ENCODE measurements at places on chromosomes 5 and 9.

DNA sequence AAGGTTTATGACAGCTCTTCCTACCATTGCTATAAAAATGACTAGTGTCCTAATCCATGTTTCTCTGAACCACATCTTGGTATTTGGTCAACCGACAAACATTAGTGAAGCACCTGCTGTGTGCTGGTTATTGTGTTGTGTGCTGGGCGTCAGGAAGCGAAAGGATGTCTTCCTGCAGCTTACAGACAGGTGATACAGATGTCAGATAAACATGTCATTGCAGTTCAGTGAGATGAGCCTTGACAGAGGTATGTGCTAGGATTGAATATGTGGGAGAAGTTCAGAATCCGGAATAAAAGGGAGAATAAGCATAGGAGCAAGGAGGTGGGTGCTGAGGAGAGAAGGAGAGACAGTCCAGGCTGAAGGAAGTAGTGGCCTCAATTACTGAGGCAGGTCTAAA, 20.3 kb upstream of the CTNNA1 start:
- DNase-seq: no peak

GRCh38 chr5:116859666-116860320, 285.2 kb upstream of the SEMA6A start:
- DNase-seq: no peak

DNA sequence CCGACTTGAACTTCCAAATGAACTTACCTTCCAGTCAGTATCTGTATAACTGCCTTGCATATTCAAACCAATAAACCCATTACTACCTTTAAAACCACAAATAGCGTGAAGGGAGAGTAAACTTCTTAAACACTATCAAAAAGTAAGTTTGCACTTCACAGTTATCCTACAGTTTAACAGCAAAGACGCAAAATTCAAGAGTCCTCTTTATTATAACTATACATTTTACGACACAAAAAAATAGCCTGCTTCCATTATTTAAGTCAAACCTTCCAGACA, 1.8 kb downstream of the PTBP3 start:
- no peak for DNase-seq

GRCh38 chr5:177006265-177006972, at the start of gene UIMC1:
TSS of gene UIMC1 (minus strand) at chr5:177006779. CDS start at chr5:176982615, 24,164 bp downstream.
- peak; percentile 72 for DNase-seq

GRCh38 chr5:78603636-78604175, 44.9 kb downstream of the LHFPL2 start:
- DNase-seq: no peak

- DNase-seq: no peak
Observed at GRCh38 chr5:118818604-118819003, 169.7 kb downstream of the DTWD2 start.

- DNase-seq: no peak
Observed at GRCh38 chr5:158606233-158606632, 493.5 kb downstream of the EBF1 start.

DNA sequence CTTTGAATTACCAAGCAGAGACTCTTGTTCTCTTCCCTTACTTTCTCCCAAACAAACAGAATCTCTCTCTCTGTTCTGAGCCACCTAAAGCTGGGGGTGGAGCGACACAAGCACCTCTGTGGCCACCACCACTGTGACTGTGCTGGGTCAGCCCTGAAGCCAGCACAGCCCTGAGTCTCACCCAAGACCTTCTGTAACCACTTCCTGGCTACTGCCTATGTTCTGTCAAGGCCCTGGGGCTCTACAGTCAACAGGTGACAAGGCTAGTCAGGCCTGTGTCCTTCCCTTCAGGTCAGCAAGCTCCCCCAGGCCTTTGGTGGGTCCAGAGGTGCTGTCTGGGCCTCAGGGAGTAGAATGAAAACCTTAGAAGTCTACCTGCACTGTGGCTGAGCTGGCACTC, 26.1 kb upstream of the SLC28A3 start:
- peak; percentile 34 for DNase-seq

DNA sequence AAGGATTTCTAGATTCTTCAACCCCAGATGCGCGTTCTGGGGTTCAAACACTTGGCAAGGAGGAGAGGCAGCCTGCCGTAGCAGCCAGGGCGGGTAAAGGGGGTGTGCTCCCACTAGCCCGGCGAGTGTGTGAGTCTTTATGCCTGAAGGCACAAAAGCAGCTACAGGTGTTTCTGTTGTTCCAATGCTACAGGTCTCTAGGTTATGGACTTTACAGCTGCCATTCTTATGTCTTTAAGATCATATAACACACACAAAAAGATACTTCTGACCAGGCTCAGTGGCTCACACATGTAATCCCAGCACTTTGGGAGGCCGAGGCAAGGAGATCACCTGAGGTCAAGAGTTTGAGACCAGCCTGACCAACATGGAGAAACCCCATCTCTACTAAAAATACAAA, 133.6 kb upstream of the RETREG1 start:
- DNase-seq: no peak

GRCh38 chr5:5933651-5934050, 444.7 kb downstream of the MED10 start:
- no peak for DNase-seq

GRCh38 chr5:154410786-154411185, 35.0 kb upstream of the SAP30L start:
- no peak for DNase-seq

DNA sequence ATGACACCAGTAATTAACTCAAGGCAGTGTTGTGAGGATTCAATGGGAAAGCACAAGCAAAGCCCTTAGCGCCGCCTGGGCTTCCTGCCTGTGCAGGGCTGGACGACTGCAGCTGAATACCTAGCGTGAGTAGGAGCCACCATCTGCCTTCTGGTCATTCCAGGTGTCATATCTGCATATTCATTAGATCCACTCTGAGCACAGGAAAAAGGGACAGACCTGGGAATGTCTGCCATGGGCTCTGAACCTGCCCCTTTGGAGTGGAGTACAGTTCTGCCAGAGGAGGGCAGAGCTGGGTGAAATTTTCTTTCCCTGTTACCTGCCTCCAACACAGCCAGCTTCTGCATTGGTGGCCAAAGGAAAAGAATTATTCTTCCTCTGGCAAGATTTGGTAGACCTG, 298.8 kb downstream of the NSG2 start:
- no peak for DNase-seq

- no peak for DNase-seq
Observed at GRCh38 chr9:72304538-72304937, 60.5 kb downstream of the ZFAND5 start.

GRCh38 chr5:168317096-168317520, 25.7 kb downstream of the WWC1 start:
- DNase-seq: no peak

GRCh38 chr5:95996904-95997723, 35.5 kb upstream of the ELL2 start:
- no peak for DNase-seq

GRCh38 chr5:154642499-154643245, 112.5 kb upstream of the LARP1 start:
- peak; percentile 39 for DNase-seq

GRCh38 chr9:137382444-137383080, 40.4 kb downstream of the EXD3 start:
- DNase-seq: no peak

- no peak for DNase-seq
Observed at GRCh38 chr5:109644829-109645228, 44.9 kb upstream of the MAN2A1 start.

- no peak for DNase-seq
Observed at GRCh38 chr5:146815411-146815810, 63.1 kb downstream of the PPP2R2B start.

DNA sequence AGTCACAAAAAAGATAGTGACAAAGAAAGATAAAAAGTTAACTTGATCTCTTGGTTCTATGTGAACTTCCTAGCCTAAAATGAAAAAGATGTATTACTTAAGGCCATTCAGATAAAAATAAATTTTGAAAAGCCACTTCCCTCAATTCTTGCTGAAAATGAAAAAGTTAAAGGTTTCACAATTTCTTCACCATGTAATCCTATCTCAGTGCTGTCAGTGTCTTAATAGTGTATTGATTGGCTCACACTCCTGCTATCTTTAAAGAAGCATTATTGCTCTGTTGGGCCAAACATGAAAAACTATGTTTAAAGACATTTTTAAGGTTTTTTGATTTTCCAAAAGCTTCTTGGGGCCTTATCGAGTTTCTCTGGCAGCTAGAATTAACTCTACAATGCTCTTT, 18.1 kb upstream of the EGFLAM start:
- no peak for DNase-seq

- no peak for DNase-seq
Observed at GRCh38 chr9:82553654-82554366, 509.1 kb downstream of the RASEF start.

DNA sequence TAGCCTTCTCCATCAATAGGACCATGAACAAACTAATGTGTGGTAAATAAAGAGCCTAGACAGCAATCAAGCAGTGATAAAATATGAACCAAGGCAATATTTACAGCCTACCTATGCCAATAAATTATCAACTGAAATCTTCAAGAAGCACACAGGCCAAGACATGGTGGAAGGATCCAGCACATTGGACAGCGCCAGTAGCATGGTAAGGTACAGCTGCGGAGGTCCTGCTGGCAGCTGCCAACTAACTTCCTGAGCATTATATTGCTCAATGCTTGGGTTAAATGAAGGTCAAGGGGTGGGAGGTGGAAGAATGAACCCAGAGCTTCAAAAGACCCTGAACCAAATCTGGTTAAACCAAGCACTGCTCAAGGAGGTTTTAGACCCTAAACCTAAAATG, 16.5 kb upstream of the SPDL1 start:
- DNase-seq: no peak

DNA sequence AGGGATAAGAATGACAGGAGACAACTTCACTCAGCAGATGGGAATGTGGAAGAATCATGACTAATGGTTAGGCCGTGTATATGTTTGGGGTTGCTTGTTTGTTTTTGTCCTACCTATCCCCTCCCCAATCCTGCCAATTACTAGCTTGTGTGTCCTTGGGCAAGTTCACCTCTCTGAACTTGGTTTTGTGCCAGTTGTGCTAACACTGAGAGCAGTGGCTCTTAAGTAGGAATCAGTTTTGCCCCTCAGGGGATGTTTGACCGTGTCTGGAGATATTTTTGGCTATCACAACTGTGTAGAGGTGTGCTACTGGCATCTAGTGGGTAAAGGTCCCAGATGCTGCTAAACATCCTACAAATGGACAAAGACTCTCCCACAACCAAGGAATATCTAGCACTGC, 287.0 kb downstream of the DMRT2 start:
- no peak for DNase-seq

- no peak for DNase-seq
Observed at GRCh38 chr5:157520911-157521703, 54.5 kb downstream of the ADAM19 start.

DNA sequence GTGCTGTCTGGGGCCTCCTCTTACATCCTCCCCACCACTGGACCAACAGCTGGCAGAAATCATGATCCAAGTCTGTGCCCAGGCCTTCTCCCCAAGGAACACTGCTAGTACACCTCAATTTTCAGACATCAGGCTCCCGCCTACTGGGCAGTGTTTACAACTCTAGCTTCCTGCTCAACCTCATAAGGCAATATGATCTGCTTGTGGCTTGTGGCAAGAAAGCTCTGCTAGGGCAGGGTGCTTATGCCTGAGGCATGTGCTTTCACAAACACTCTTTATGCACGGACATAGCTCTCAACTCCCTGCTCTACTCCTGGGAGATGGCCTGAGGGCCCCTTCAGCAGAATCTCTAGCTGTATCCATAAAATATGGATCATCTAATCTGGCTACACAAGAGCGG, 32.5 kb downstream of the SH3TC2 start:
- DNase-seq: no peak

GRCh38 chr9:128771094-128771721, 519 bp downstream of the ZER1 start:
- peak; percentile 3 for DNase-seq

DNA sequence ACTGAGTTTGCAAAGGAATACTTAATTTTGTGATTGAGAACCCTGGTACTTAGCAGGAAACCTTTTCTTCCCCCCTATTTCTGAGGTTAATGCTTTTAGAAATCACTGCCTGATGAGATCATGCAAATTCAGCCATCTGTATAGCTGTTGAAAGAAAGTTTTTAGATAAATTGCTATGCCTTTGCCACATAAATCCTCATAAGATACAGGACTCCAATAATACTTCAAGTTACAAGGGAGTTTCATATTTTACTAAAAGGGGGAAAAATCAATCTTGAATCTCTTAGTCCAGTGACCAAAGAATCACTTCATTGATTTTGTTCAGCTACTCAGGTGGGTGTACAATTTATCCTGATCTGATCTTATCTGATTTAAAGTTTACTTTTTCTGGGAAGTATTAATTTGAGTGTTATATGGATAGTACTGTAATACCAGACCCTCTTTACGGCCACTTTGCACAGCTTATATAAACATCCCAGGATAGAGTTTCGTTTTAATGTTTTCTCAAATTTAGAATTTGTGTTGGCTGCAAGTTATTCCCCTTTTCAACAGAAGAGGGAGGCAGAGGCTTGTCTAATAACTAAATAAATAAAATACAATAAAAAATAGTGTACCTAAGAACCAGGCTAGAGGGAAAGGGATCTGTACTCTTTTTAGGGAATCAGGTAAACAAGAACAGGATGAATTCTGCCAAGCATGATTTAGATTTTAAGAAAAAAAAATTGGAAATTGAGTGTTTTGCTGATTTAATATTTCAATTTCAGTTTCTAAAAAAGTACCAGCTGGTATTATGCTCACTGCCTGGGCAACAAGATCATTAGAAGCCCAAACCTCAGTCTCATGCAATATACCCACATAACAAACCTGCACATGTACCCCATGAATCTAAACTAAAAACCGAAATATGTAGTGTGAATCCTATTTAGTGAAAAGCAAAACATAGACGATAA, 69.1 kb downstream of the PSAT1 start:
- DNase-seq: peak; percentile 12
